ENCODE measurements at places on chromosomes 16 and 17.

- DNase-seq: no peak
Observed at GRCh38 chr17:32912218-32912897, 15.6 kb upstream of the TMEM98 start.

DNA sequence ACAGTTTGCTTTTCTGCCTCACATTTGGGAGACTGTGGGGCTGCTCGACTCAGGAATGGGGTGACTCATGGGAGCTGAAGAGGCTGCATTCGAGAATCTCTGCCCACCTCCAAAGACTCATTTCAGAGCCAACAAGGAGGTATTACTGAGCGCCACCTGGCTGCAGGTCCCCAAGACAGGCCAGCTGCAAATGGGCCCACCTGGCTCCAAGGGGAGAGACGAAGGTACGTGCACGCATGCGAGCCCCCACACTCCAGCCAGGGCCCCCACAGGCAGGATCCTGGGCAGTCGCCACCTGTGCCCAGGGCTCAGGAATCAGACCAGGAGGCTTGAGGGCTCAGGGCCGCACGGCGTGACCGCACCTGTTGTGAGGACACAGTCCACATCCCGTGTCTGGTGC is 6.0 kb downstream of the HAGHL start:
- DNase-seq: no peak

DNA sequence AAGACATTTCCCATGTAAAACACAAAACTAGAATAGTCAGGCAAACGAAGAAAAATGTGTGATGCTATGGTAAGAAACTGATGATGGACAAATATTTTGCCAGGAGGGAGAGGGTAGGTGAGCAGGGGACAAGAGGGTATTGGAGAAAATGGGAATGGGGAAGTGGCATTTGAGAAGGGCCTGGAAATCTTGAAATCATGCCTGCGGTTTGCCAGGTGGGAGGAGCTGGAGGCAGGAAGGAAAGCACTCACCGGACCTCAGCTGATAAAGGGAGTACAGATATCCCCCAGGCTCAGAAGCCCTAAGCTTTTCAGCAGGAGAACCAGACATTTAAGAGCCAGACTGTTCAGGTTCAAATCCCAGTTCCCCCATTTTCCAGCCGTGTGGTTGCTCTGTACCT is 103.6 kb downstream of the GSG1L start:
- no peak for DNase-seq

DNA sequence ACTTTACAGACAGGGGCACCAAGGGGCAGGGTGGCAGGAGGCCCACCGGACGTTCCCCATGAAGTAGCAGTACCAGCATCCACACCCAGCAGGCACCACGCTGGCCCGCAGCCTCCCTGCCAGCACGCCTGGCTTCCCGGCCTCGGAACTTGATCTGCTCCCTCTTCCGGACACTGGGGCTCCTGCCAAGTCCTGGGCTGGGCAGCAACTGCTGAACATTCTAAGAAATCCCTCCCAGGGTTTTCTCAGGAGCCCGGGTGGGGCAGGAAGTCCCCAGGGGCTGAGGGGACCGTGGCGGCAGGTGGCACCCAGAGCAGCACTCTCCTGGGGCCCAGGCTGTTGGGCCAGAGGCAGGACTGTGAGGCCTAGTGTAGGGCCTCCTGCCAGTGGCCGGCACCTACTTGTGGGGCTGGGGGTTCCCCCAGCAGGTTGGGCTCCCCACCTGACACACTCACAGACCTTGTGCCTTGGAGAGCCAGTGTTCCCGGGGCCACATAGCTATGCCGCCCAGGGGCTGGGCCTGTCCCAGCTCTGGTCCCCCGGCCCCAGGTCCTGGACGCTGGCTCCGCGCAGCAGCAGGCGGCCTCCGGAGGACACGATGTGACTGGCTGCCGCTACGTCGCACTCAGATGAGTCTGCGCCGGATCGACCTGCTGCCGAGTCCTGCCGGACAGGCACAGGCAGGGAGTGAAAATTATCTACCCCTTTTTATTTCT is 86.2 kb upstream of the CBX4 start:
- no peak for DNase-seq

- DNase-seq: no peak
Observed at GRCh38 chr17:82226809-82227628, 1.8 kb upstream of the SLC16A3 start.
